Activated CD8-positive, alpha-beta T cell treated with anti-CD3 and anti-CD28 coated beads, Interleukin-2, amount 10 ng/mL, durations not matched to agents 7 days and 5 days (primary cell): ENCODE measurements at places on chromosomes 2 and 18. TPM values are rescaled to one million over a fixed set of nuclear protein-coding genes. Genes with fewer than 3 reads are reported as not detected.

- no peak for DNase-seq
Measured at GRCh38 chr2:38527338-38528007, 75.3 kb downstream of the HNRNPLL start.

DNA sequence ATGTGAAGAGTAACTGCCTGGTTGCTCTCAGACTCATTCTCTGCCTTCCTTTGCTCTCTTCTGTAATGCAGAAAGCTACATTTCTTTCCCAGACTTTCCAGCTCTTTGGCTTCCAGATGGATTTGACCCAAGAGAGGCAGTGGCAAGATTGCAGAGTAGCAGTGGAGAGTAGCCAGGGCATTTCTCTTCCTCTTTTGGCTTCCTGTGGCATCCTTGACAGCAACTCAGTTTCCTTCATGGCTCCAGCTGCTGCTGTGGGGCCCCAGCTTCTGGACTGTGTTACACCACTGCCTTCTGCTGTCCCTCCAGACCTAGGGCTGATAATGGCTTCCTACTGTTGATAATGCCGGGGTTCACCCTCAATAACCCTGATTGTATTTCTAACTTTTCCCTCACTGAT is 469.4 kb upstream of the SPRED2 start:
- DNase-seq: no peak

- DNase-seq: no peak
Measured at GRCh38 chr2:163640542-163641193, 95.1 kb downstream of the FIGN start.

- DNase-seq: no peak
Measured at GRCh38 chr2:47064106-47064505, 91.0 kb downstream of the STPG4 start.

DNA sequence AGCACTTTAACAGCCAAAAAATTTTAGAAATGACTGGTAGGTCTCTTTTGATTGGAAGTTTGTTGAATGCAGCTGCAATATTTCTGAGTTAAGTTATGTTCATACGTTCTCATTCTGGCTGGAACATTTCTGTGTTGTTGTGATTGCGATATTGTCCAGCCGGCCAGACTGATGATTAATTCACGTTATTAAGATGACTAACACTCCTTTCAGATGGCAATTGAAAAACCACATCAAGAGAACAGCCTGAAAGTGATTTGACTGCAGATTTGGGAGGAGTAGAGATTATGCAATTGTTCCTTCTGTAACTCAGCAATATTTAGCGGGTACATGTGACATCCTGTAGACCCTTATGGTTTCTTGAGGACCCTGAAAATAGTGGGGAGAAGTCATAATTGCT is 133.7 kb downstream of the FBXO15 start:
- DNase-seq: no peak

DNA sequence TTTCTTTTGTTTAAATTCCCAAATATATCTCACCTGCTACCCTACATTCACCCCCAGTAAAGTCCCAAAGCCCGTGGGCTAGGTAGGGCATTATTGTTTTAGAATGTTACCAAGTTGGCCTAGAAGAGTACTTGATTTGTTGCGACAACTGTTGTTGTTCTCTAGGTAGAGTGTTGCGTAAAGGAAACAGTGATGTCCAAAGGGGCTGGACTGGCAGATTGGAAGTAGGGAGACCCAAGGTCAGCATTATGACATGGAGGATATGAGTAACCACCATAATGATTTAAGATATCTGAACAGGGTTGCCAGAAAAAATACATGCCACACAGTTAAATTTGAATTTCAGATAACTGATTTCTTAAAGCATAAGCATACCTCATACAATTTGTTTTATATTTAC is 39.2 kb downstream of the SCN1A start:
- DNase-seq: no peak

- no peak for DNase-seq
Measured at GRCh38 chr2:215136669-215137328, 1.6 kb downstream of the ABCA12 start.

GRCh38 chr2:60498127-60498815 is 55.2 kb downstream of the BCL11A start:
- DNase-seq: no peak

DNA sequence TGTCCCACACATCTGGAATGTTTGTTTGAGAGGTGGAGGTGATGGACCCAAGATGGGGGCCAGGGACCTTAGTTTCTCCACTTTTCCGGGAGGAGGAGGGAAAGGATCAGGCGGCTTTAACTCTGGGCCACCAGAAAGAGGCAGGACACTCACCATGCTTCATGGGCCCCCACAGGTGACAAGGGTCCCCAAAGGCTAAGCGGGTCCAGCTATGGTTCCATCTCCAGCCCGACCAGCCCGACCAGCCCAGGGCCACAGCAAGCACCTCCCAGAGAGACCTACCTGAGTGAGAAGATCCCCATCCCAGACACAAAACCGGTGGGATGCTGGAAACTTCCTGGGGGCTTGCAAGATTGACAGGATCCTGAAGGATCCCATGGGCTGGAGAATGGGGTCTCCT is 712 bp downstream of the SLC11A1 start:
- no peak for DNase-seq

DNA sequence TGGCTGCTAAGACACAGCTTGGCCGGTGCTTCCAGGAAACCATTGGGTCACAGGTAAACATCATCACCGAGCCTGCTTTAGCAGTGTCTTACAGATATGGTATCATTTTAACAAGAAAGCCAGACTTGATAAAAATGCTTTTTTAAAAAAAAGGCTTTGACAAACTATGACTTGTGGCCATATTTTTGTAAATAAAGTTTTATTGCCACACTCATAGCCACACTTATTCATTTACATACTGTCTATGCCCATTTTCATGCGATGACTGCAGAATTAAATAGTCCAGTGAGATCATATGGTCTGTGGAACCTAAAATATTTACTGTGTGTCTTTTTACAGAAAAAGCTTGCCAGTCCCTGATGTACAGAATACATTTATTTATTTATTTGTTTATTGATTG is 242.0 kb downstream of the LTBP1 start:
- no peak for DNase-seq

Gene B4GALT6
- 1.0 TPM for total RNA-seq

Gene ITGB6
- not detected for total RNA-seq

Gene NEU2
- not detected for total RNA-seq
